C1 segment of cervical spinal cord (tissue), 14 donors: ENCODE measurements at places on chromosomes 7 and 10.
A peak's percentile ranks its signal among the peaks of the same experiment; 100 is the strongest.

DNA sequence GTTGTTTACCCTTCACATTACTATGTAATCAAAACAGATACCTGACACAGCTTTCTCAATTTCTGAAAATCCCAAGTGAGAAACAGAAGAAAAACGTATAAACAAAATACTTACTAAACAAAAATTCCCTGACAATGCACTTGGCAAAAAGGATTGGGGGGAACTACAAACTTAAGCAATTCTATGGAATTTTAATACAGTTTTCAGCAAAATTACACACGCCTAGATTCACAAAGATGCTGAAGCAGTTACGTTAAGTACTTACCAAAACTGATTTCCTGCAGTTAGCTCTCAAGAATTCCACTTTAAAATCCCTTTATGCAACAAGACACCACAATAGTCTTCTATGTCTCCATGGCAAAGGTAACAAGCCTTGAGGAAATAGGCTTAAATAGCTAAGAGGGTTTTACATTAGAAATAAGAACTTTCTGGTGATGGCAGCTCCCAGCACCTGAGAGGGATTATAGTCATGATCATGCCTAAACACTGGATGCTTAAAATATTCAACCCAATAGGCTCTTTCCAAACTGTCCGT is 10.8 kb downstream of the TOMM7 start:
- no peak for DNase-seq

- DNase-seq, result no peak
Observed at GRCh38 chr10:535051-535450, 154.4 kb downstream of the DIP2C start.

DNA sequence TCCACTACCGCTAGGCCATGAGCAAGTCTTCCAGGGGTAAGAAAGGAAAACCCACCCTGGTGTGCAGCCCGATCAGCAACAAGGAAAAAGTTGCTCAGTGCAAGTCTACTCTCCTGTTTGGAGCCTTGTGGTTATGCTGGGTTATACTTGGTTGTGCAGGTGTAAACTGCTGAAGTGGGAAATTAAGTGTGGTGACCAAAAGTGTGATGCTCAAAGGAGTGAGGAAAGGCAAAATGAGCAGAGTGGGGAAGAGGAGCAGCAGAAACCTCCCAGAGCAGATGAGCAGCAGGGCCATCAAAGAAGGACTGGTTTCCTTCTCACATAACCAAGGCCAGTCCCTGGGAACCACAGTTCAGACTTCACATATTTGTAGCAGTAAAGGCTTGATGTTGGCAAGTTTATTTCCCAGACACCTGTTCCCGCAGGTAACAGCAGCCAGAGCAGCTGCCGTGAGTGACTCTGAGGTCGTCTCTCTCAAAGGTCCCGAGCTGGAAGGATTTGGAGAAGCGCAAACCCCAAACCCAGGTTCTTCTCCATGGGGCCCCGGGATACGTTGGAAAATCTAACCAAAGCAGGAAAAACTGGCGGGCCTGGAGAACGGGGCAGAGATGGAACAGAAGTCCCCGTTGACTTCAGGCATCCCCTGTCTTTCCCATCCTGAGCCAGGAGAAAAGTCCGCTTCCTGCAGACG is 607 bp upstream of the SMO start:
- DNase-seq, result no peak

DNA sequence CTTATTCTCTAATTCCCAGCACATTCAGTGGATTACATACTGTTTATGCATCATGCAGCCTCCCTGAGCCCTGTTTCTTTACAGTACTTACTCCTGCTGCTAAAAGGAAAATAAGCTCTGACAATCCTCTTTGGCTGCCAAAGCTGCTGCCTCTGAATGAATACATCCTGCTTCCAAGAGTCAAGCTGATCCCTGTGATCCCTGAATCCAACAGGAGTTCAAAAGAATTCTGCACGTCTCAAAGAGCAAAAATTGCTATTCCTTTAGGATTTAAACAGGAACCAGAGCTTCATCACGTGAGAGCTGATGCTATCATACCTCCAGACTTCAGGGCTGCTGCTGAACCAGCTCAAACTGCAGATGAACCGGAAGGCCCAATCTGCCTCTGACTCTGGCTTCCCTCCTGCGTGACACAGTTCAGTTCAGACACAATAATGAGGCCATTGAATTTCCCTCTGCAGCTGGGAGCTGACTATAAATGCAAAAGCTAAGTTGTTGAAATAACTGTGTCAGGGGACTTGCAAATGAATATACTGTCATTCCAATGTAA is 851.0 kb upstream of the PHF14 start:
- peak; percentile 64 for DNase-seq

- no peak for DNase-seq
Observed at GRCh38 chr7:122460936-122461335, 156.4 kb upstream of the FEZF1 start.
